ENCODE measurements at places on chromosomes 16 and 17.
A peak's percentile ranks its signal among the peaks of the same experiment; 100 is the strongest.

GRCh38 chr17:9875441-9875840 is 29.6 kb downstream of the RCVRN start:
- peak; percentile 75 for DNase-seq

DNA sequence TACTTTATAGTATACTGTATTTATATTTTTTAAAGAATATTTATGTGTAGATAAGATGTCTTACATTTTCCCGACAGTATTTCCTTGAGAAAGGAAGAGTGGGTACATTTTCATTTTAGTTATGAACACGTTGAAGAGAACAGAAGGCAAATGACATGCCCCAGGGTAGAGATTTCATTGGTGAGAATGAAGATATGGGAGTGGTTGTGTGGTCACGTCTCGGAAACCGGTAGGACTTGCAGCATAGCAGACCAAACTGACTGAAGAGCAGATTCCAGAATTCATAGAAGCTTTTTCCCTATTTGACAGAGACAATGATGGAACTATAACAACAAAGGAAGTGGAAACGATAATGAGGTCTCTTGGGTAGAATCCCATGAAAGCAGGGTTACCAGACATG is 71.7 kb downstream of the KCNJ2 start:
- no peak for DNase-seq

GRCh38 chr17:78184351-78184750 is 2.5 kb downstream of the TK1 start:
- DNase-seq, result no peak

DNA sequence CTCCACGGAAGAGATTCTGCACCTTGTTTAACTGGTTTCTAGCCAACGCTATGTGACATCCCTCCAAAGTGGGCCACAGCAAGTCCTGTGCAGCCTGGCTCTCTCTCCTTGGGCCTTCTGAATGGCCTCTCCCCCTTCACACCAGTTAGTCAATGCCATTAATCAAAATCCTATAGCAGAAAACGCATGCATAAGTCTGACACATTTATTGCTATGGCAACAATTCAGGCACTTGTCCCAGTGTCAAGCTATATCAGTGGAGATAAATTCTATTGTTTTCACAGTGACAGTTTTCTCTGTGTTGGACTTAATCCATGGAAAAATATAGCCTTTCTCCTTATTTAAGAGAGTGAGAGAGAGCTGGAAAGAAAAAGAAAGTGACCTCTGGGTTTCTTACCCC is 87.2 kb upstream of the TOX3 start:
- no peak for DNase-seq

GRCh38 chr17:50133769-50134099 is 3.8 kb upstream of the SAMD14 start:
- no peak for DNase-seq

- DNase-seq, result no peak
Observed at GRCh38 chr17:67500677-67501300, 123.7 kb downstream of the PITPNC1 start.

DNA sequence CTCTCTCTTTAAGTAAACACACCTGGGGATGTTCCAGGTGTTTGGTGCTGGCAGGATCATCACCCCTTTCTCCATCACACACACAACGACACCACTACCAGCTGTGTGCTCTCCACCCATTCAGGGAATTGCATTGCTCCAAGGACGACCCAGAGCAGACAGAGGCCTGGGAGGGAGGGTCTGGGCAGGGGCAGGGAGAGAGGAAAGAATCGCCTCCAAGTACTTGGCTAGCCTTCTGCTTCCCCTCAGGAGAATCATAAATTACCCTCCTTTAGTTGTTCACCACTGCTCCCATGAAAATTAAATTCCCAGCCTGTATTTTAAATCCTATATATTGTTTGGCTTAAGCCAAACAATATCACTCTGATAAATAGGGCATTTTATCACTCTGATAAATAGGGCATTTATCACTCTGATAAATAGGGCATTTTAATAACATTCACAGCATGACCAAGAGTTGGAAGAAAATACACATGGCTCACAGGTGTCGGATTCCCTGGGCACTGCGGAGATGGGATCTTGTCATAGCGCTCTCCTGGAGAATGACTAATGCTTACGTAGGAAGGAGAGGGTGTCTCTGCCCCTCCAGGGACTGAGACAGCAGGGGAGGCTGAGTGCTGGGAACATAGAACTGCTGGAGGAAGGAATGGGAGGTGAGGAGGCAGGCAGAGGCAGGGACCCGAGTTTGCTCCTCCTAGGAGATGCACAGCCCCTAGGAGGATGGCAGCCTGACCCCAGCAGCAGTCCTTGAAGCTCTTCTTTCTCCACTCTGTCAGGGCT is 673.6 kb downstream of the HS3ST4 start:
- DNase-seq, result no peak

DNA sequence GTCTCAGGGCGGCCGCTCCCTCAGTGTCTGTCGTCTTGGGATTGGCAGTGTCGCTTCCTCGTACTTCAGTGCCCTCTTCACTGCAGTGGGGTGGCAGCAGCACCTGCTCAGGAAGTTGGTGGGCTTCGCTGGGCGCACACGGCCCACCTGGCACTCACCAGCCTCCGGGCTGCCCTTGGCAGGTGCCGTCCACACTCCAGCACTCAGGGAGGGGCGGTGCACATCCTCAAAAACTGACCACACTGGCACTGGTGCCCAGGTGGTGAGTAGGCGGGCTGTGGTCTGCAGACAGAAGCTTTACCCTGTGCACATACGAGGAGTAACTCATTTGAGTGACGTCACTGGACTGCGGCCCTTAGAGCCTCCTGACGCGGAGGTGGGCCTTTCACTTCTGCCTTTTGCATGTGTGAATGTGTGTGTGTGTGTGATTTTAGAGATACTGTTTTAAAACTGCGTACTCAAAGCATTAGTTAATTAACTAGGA is 94.6 kb downstream of the BANP start:
- DNase-seq, result no peak

DNA sequence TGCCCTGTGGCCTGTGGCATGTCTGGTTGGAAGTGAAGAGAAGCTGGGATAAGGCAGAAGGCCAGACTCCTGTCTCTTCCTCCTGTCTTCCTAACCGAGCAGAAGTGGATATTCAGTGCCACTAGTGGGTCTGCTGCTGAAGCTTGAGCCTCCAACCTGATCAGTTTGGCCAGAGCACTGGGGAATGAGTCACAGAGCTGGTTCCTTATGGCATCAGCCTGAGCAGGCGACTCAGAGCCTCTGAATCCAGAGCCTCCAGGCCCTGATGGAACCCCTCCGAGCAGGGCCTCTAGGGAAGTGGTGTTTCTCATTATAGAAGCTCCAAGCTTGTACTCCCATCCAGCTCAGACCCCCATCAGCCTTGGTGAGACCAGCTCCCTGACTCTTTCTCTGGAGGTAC is 2.0 kb downstream of the WSCD1 start:
- DNase-seq, result no peak

DNA sequence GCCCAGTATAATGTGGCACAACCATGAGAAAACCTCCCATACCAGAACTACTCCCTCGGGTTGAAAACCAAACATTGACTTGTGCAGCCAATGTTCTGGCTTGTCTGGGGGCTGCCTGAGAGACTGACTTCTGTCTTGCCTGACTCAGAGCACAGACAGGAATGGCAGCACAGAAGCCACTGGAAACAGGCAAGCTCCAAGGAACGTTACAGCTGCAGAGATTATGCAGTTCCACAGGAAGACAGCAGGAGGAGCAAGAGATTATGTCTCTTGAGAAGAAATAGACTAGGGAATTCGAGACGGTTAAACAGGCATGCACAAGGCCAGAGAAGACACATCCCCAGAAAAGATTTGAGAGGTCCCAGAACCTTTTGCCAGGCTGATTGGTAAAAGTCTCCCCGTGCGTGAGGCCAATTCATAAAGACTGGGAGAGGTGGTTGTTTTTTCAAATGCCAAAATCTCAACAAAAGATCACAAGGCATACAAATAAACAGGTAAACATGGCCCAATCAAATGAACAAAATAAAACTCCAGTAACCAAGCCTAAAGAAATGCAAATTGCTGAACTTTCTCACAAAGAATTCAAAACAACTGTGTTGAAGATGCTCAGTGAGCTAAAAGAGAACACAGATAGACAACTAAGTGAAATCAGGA is 90.6 kb upstream of the CDH5 start:
- DNase-seq, result peak; percentile 74

GRCh38 chr16:6957681-6958080 is 375.0 kb upstream of the RBFOX1 start:
- DNase-seq, result no peak

GRCh38 chr16:67270931-67271338 is 8.4 kb upstream of the PLEKHG4 start:
- DNase-seq, result no peak

- no peak for DNase-seq
Observed at GRCh38 chr16:55671206-55671973, 15.6 kb downstream of the SLC6A2 start.

GRCh38 chr16:60771138-60771537 is 1265.1 kb downstream of the CDH8 start:
- no peak for DNase-seq

All from iris pigment epithelial cell (primary cell).